D721Med (cell line): ENCODE measurements at places on chromosomes 1 and 21.

DNA sequence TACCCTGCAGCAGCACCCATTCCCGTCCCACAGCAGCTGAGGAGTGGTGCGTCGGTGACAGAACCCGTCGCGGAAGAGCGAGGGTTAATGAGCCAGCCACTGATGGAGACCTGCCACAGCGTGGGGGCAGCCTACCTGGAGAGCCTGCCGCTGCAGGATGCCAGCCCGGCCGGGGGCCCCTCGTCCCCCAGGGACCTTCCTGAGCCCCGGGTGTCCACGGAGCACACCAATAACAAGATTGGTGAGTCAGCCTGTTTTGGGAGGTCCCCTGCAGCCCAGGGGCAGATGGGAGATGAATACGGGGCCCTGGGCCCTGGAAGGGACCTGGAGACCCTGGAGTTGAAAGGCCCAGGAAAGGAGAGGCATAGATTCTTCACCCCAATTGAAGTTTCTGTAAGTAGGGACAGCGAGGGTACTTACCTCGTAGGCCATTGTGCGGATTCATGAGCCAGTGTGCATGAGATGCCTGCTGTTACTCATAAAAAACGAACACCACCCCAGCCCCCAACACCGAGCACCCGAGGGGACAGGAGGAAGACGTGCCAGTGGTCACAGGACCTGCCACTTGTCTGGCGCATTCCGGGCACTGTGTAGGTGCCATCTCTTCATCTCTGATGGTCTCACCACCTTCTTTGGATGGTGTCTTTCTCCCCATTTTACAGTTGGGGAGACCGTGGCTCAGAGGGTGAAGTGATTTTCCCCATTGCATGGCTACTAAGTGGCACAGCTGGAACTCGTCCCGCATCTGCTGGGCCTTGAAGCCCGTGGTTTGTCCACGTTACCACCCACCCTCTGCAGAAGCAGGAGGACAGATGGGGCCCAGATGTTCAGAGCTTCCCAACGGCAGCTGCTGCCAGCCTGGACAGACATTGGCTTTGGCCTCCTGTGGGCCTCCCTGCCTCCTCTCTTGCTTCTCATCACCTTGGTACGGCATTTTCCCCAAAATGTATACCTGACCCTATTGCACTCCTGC, 28.3 kb upstream of the TNFRSF1B start:
- no peak for DNase-seq

DNA sequence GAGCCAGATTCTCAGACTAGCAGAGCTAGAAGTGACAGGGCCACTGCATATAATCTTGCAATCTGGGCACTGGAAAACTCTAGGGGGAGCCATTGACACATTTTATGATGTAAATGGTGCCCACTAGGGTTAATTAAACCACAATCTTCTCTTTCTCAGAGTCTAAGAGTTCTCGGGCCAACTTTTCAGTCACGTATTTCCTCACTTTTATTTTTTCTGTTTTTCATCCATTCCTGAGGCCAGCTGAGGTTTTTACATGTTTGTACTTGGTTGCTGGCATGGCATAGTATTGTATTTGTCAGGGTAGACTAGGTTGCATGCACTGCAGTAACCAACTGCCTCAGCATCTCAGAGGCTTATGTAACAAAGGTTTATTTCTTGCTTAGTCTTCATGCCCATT, 138.2 kb downstream of the ZNF326 start:
- no peak for DNase-seq

GRCh38 chr1:202228484-202229122, 35.0 kb downstream of the LGR6 start:
- no peak for DNase-seq

- DNase-seq = no peak
Observed at GRCh38 chr1:17052641-17053040, 1.2 kb downstream of the SDHB start.

DNA sequence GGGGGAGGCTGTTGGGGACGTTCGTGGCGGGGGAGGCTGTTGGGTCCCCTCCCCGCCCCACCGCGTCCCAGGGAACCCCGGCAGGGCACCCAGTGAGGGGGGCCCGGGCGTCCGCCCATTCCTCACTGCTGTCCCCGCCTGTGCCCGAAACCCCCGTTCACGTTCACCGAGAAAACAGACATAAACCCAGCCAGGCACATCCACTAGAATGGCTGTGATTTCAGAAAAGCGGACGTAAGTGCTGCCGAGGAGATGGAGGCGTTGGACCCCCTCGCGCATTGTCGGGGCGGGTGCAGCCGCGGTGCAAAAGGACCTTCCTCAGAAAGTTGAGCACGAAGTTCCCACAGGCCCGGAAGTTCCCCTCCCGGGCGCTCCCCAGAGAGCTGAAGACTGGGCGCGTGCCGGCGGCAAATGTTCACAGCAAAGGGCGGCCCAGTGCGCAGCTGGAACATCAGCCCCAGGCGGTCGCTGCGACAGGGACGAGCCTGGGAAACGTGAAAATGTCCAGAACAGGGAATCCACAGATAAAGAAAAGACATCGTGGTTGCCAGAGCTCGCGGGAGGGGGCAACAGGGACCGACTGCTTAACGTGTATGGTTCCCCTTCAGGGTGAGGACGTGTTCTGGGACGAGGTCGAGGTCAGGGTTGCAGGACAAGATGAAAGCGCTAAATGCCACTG, 18.5 kb upstream of the SAMD11 start:
- no peak for DNase-seq

DNA sequence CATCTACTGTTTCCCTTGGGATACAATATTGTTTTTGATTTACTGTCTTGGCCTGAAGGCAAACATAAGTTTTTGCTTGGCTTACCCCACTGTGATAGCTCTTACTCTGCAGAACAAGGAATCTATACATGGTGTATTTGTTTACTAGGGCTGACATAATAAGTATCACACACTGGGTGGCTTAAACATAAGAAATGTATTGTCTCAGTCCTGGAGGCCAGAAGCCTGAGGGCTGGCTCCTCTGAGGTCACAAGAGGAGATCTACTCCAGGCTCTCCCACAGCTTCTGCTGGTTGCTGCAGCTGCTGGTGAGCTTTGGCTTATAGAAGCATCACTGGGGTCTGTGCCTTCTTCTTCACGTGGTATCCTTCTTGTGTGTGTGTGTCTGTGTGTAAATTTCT, 30.7 kb upstream of the IGSF5 start:
- DNase-seq = no peak

- DNase-seq = no peak
Observed at GRCh38 chr1:110588991-110589390, 17.2 kb downstream of the KCNA2 start.

DNA sequence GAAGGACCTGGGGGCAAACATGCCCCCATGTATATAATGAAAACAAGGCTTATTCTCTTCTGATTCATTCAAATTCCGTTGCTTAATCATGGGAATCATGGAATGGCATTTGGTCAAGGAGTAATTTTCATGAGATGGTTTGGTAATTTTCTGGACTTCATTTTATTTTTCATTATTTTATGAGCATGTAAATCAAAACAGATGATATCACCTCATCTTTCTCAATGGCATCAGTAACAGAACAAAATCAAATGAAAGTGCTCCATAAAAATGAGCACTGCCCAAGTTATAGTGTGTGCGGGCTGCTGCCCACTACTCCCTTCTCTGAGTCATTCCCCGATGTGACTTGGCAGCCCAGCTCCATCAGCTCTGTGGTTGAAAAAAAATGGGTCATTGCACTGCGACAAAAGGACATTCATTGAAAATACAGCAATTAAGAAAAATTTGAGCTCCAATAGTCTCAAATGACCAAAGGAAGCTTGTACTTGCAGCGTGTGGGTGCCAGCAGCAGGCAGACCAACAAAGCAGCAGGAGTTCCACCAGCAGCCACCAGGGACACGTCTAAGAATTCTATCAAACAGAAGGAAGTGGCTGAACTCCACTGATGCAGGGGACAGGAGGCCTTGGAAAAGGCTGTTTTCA, 84.3 kb upstream of the VAV3 start:
- no peak for DNase-seq
